ENCODE measurements at places on chromosomes 3 and 15.

GRCh38 chr3:86938416-86939105 lies 52.4 kb downstream of the VGLL3 start:
- DNase-seq: no peak

- DNase-seq: no peak
Measured at GRCh38 chr3:109257269-109257668, 59.0 kb downstream of the DPPA2 start.

- DNase-seq: no peak
Measured at GRCh38 chr3:26437678-26438077, 184.9 kb upstream of the LRRC3B start.

- no peak for DNase-seq
Measured at GRCh38 chr15:70596354-70597055, 166.9 kb downstream of the UACA start.

DNA sequence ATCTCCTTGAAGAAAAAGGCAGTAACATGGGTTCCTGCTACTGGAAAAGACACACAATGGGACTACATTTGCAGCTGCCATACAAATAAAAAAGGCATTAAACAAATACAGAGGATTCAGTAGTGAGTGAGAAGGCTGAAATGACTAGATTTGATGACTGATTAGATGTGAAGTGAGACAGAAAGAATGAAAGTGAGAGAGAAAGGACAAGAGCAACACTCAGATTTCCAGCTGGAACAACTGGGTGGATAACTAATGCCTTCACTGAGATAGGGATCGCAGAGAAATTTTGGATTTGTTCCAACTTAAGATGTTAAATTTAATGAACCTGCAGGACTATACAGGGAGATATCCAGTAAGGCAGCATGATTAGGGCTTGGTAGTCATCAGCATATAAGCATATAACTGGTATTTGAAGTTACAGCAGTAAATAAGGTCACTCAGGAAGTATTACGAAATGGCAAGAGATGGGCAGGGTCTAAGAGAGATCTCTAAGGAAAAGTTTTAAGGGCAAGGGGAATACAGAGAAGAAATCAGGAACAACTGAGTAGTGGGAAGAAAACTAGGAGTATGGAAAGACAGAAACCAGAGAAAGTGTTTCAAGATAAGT lies 8.2 kb downstream of the OSBPL11 start:
- no peak for DNase-seq

Measured in CD4-positive, alpha-beta T cell treated with Interleukin-6 at 100 ng/mL for 8 hours (primary cell).